Occipital lobe (tissue), 3 donors: ENCODE measurements at places on chromosomes 5 and 9.

DNA sequence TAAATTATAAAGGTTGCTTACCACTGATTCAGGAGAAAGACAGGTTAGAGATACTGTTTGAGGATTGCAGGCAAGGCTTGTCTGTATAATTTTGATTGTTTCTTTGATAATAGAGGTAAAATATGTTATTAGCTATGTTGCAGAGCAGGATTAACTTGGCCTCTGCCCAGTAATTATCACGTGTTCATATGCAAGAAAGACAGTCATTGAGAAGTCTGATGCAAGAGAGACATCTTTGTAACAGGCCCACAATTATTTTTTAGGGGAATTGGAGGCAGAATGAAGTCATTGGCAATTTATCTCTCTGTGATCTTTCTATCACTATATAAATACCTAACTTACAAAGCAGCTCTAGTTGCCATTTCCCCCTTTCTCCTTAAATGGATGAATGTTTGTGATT is 46.0 kb downstream of the SLC44A1 start:
- no peak for DNase-seq

DNA sequence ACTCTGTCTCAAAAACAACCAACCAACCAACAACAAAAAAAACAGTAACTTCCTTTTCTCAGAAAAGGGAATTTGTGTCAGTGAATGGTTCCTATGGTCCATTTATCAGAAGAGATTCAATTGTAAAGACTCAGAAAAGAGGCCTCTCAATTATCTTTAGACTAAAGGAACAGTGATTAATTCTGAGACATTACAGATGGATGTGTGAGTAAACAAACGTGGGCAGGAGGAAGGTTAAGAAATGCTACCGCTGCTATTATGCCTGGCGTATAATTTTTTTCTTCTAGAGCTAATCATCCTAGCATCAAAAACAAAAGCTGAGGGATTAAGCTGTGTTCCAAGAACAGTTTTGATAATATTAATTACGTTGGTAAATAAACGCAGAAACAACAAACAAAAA is 52.9 kb upstream of the JMY start:
- DNase-seq: no peak

DNA sequence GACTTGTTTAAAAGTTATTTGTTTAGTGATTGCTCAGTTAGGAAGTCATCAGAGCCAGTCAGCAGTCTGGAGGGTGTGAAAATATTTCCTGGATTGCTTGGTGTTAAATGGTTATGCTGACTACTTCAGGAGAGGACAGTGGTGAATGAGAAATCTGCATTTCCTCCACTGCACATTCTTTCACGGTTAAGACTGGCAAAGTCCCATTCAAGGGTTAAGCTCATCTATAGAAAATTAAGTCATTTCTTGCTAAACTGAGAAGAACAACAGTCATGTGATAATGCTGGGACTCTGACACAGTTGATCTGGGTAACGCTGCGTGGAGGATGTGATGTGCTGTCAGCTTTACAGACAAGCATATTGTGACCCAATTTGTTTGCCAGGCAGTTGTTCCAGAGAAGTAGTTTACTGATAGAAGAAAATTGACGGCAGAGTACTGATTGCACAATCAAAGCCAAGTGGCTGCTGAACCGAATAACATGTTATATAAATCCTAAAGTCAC is 80.4 kb downstream of the GRAMD2B start:
- peak; percentile 32 for DNase-seq

DNA sequence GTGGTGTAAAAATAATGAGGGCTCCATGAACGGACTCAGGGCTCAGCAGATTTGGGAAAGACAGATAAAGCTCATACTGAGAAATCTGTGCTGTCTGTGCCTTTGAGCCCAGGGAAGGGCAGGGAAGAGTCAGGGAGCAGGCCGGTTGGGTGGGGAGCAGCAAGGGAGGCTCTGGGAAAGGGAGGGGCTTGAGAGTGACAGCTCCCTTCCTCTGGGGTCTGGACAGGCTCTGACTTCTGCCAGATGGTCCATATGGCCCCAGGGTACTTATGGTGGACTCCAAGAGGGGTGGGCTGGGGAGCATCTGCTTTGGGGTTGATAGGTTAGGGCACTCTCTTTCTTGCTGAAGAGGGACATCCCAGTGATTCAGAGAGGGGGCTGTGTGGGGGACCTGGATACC is 2.1 kb downstream of the NPR2 start:
- DNase-seq: no peak

DNA sequence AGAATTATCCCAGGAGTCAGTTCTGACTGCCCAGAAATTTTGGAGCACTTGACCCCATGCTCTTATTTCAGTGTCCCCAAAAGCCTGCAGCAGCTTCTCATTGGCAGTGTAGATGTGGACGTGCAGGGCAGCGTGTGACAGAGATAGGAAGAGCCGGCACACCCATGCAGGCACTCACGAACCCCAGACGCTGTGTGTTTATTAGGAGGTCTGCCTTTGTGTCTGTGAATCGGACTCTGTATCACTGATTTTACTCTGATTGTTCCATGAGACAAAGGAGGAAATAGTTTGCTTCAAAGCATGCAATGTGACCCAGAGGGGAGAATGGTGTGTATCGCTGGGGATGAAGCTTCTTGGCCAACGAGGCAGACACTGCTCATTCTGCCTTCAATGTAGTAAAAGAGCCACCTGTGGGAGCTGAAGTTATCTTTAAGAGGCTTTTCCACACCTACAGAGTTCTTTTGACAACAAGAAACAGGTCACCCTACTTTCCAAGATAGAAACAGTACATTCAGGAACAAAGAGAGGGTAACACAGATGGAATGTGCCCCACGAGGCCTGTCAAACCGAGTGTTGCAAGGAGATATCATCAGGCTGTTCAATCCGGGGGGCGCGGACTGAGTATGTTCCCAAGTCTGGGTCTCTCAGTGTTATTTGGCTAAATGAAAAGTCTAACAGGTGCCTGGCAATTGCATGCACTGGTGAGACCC is 224.0 kb downstream of the NTRK2 start:
- DNase-seq: no peak

- no peak for DNase-seq
These were observed 267.7 kb downstream of the ADAMTS6 start for GRCh38 chr5:65213921-65214525.

GRCh38 chr5:112684737-112685136 is 52.9 kb upstream of the APC start:
- DNase-seq: peak; percentile 39
